ENCODE measurements at places on chromosomes 16 and 17.

- DNase-seq: no peak
Measured at GRCh38 chr17:61454381-61455323, 2.4 kb downstream of the TBX4 start.

- no peak for DNase-seq
Measured at GRCh38 chr16:17939723-17940122, 396.8 kb downstream of the NPIPA8 start.

GRCh38 chr17:17541640-17542001, 45.4 kb upstream of the RASD1 start:
- DNase-seq: no peak

GRCh38 chr16:79213214-79213613, 387.3 kb downstream of the MAF start:
- no peak for DNase-seq

DNA sequence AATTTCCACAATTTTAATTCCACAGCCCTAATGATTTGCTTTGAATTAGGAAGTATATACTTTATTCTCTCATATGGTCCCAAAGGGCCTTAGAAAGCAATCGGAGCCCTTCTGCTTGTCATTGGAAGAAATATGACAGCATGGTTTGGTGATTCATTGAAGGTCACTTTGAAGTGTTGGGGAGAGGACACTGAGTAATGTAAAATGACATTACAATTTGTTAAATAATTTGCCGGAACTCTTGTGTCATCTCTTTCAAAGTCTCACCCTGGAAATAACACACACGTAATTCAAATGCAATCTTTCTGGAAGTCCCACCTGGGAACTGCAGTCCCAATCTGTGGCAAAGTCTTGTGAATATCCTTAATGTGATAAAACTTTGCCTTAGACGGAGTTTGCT, 59.8 kb downstream of the BMERB1 start:
- no peak for DNase-seq

DNA sequence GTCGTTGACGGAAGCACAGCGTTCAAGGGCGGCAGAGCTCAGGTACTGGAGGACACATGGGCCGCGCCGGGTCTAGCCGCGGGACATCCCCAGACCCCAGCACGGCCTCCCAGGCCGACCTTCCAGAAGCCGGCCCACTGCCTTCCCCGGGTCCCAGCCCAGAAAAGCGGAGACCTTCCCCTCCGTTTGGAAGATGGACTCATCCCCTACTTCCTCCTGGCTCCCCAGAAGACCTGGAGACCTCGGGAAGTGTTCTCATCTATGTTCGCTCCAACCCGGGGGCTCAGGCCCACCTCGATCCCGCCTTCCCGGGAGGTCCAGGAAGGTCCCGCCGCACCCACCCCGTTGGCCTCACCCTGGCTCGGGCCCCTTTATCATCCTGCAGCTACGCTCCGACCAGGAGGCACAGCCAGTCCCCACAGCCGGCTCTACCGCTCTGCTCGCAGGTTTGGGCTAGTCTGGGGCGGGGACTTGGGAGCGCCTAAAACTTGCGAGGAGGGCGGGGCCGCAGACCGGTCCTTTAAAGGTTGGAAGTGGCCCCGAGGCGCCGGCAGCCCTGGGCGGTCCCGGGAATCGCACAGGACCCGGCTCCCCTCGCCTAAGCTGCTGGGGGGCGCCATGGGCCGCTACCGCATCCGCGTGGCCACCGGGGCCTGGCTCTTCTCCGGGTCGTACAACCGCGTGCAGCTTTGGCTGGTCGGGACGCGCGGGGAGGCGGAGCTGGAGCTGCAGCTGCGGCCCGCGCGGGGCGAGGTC, at the start of gene ALOX12:
Gene ALOX12, plus strand, starts transcription at position 550 of the 756 bp plus-strand sequence. Its CDS starts 69 bp downstream, at position 619.
- DNase-seq: no peak

DNA sequence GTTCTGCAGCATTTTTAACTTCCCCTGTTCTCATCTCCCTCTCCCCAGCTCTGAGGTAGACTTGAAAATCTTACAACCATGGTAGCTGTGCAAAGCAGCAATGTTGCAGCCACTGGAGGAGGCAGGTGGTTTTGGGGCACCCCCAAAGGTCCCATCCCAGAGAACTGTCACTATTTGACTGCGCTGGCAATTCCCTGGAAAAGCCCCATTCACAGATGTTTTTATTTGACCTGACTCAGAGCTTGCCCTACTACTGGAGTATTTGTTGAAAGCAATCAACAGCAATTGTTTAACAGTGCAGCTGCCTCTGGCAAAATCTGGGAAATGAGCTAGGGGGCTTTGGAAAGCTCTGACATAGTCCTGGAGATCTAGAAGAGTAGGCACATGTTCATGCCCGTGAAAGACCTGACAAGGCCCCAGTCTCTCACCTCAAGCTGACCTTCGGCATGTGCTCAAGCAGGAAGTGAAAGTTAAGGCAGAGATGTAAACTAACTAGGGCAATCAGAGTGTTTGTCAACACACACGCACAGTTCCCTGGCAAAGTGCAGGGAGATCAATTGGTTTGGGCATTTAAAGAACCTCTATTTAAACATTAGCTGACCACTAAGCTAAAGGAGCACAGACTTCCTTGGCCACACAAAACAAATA, 19.7 kb upstream of the PIK3R5 start:
- no peak for DNase-seq

- DNase-seq: no peak
Measured at GRCh38 chr16:68417711-68418301, 30.5 kb downstream of the SMPD3 start.

DNA sequence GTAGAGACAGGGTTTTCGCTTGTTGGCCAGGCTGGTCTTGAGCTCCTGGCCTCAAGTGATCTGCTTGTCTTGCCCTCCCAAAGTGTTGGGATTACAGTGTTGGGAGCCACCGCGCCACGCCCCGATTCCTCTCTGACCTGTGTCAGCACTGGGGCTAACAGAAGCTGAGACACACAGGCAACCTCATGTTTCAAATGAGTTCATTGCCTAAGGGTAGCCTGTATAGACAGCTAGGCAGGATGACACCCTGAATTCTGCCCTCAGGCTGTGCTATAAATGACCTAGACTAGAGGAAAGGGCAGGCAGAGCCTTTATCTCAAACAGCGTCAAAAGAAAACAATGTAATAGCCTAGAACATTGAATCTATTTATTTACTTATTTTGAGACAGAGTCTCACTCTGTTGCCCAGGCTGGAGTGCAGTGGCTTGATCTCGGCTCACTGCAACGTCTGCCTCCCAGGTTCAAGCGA, 2.3 kb upstream of the CDK3 start:
- DNase-seq: no peak

- peak; percentile 36 for DNase-seq
Measured at GRCh38 chr17:14575471-14575953, 274.6 kb downstream of the HS3ST3B1 start.

DNA sequence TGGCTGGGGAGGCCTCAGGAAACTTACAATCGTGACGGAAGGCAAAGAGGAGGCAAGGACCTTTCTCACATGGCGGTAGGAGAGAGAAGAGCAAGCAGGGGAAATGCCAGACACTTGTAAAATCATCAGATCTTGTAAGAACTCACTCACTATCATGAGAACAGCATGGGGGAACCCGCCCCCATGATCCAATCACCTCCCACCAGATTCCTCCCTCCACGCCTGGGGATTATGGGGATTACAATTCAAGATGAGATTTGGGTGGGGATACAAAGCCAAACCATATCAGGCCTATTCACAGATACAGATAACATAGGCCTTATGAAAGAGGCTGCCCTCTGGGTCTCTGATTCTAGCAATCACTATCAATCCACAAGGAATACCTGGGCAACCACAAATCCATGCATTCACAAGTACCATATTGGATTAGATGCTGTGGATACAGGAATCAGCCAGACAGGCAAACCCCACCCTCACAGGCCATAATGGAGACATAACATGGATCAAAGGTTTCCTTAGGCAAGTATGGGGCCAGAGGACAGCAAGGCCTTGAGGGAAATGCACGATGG, 284.9 kb downstream of the SOX9 start:
- no peak for DNase-seq

GRCh38 chr16:84631886-84632285, 14.0 kb upstream of the COTL1 start:
- no peak for DNase-seq

GRCh38 chr17:2796164-2797125, at the start of gene RAP1GAP2:
Gene RAP1GAP2 (plus strand): TSS chr17:2796438. CDS start chr17:2796528, 90 bp downstream.
- no peak for DNase-seq

GRCh38 chr17:16085066-16085699, 85.6 kb downstream of the TTC19 start:
- peak; percentile 16 for DNase-seq

DNA sequence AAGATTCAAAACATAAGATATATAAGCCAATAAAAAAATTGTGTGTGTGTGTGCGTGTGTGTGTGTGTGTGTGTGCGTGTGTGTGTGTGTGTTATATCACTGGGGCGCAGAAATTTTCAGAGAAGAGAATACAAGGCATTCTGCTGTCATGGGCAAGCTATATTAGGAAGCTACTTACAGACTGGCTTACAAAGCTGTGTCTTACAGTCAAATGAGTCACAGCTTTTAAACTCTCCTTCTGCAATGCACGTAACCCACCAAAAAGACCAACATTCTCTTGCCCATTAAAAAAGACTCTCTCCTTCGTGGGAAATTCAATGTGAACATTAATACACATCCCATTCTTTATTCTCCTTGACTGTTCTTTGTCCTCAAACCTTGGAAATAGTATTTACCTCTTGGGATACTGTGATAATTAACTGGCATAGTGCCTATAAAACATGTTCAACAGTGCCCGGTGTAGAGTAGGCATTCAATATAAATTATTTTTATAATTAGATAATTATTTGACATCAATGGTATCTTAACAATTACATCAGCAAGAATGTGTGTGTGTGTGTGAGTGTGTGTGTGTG, 860.4 kb upstream of the SOX9 start:
- DNase-seq: no peak

- DNase-seq: peak; percentile 10
Measured at GRCh38 chr16:48003206-48003907, 152.4 kb downstream of the ABCC12 start.

GRCh38 chr17:44928950-44929720, 13.8 kb upstream of the GFAP start:
- DNase-seq: no peak

DNA sequence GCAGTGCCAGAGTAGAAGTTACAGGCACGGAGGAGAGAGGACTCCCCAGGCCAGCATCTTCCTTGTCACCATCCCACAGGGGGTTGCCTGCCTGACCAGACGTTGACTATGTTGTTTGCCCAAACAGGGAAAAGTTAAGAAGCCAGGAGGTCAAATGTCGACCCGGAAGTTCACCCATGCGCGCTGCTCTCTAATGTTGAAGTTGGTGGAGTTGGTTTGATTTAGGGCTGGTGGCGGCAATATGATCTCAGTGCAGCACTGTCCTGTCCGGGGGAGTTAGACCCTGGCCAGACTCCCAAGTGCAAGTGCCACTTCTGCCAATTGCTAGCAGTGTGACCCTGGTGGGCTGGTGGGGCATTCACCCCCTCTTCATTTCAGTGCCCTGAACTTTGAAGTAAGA, 30.4 kb downstream of the RGS9 start:
- DNase-seq: no peak

DNA sequence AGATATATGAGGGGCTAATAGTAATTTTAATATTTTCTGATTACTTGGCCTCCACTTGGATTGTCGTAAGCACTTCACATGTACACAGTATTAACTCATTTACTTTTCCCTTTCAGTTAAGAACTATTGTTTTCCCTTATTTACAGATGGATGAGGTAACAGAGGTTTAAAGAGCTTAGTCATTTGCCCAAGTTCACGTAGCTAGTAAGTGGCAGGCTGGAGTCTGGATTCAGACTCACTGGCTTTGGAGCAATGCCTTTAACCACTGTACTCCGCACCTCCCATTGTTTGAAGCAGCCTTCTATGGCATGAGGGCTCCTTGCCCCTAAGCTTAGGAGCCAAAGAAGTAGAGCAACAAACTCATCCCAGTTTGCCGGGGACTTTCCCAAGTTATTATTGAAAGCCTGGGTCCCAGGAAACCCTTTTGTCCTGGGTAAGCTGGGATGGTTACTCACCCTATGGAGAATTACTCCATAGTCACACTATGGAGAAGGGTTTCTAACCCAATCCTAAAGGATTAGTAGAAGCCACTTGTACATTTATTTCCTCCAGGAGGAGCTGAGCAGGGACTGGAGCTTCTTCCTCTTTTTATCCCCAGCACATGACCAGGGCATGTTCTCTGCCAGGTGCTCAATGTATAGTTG, 12.3 kb downstream of the FOXL1 start:
- peak; percentile 68 for DNase-seq

GRCh38 chr17:30005709-30006320, 64.4 kb downstream of the EFCAB5 start:
- no peak for DNase-seq

All from AG04449 (cell line).